Stimulated activated naive CD8-positive, alpha-beta T cell treated with anti-CD3 and anti-CD28 coated beads, Interleukin-15, amount 100 ng/mL, for 72 hours (primary cell): ENCODE measurements at places on chromosomes 4 and X.

- no peak for DNase-seq
Measured at GRCh38 chrX:129058405-129058804, 464.9 kb downstream of the SMARCA1 start.

DNA sequence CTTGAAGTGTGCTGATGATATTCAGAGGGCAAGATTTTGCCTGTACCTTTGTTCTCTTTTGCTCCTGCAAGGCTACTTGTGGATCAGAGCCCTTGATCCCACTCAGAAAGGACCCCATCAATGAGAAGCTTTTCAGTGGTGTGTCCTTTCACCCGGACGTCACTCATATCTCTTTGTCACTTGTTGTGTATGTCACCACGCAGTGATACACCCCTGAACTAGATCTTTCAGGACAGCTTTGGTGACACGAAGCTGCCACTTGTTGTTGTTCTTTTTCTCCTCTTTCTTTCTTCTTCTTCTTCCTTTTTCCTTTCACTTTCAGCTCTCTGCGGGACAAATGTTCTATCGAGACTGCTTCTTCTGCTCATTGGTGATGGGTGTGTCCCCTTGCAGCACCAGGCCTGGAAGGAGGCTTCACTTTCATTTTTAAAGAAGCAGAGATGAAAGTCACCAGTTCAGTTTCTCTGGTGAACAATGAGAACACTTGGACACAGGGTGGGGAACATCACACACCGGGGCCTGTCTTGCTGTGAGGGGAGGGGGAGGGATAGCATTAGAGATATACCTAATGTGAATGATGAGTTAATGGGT is 83.6 kb downstream of the NBDY start:
- DNase-seq = no peak

GRCh38 chrX:24341795-24342194 is 18.6 kb upstream of the SUPT20HL1 start:
- no peak for DNase-seq

- no peak for DNase-seq
Measured at GRCh38 chrX:110504947-110505346, 146.3 kb downstream of the RTL9 start.

- no peak for DNase-seq
Measured at GRCh38 chr4:157291071-157291470, 70.5 kb downstream of the GRIA2 start.

DNA sequence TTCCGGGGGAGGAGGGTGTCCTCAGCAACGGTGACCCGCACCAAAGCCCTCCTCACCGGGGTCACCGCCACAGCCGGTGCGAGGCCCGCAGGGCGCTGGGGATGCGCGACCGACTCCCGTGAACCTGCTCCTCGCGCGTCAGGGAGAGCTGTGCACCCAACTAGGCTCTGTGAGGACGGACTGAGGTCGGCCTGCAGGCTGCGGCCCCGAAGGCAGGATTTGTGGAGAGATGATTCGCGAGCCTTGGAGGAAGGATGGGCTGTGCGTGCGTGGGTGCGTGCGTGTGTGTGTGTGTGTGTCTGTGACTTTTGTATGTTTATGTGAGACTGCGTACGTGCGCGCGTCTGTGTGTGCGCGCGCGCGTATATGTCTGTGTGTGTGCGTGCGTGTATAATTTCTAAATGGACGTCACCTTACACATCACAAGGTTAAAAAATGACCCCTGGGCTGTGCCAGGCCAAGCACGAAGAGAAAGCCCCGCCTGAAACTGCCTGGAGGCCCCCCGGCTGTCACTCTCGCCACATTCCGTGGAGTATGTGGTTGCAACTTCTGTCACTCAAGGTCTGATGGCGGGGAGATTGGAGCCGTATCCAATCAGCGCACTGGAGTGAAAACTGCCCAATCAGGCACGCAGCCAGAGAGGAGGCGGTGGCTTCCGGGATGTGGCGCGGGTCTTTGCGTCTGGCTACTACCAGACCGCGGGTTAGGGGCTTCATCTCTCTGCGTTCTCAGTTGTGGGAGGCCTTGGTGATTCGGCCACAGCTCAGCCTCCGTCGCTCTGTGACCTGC is at the start of gene ZNF141:
ZNF141 (plus strand) TSS at position 672 of the 789 bp plus-strand sequence. CDS start 170 bp downstream, outside the sequence.
- peak; percentile 90 for DNase-seq
